HTR-8/SVneo (cell line): ENCODE measurements at places on chromosomes 12 and 14.
A peak's percentile ranks its signal among the peaks of the same experiment; 100 is the strongest.

- DNase-seq = no peak
Measured at GRCh38 chr14:33250963-33251362, 312.3 kb downstream of the NPAS3 start.

DNA sequence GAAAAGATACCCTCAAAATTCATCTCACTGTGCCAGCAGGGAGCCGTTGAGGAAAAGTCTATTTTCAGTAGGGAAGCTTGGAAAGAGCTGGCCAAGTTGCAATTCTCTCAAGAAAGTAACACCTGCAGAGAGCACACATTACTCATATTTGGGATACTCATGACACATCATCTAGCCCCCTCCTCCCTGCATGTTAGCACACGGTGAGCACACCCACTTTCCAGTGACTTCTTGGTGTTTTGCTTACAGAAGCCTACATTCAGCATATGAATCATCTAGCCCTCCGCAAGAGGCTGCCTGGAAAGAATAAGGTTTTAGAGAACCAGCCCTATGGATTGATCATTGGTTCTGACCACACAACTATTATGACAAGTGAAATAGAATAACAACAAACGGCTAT is 124.5 kb downstream of the PTPRO start:
- DNase-seq = no peak

DNA sequence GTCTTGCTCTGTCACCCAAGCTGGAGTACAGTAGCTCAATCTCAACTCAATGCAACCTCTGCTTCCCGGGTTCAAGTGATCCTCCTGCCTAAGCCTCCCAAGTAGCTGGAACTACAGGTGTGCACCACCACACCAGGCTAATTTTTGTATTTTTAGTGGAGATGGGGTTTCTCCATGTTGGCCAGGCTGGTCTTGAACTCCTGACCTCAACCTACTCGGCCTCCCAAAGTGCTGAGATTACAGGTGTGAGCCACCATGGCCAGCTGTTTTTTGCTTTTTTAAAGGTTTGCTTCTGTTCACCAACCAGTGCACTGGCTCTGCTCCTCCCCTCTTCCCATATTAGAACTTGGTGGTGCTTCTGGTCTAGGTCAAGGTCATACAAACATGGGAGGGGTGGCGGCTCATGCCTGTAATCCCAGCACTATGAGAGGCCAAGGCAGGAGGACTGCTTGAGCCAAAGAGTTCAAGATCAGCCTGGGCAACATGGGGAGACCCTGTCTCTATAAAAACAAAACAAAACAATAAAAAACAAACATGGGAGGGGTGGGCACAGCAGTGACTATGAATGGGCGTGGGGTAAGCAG is 20.4 kb upstream of the PAPOLA start:
- DNase-seq = no peak

- DNase-seq = peak; percentile 17
Measured at GRCh38 chr12:68786929-68787328, 21.0 kb upstream of the MDM2 start.

DNA sequence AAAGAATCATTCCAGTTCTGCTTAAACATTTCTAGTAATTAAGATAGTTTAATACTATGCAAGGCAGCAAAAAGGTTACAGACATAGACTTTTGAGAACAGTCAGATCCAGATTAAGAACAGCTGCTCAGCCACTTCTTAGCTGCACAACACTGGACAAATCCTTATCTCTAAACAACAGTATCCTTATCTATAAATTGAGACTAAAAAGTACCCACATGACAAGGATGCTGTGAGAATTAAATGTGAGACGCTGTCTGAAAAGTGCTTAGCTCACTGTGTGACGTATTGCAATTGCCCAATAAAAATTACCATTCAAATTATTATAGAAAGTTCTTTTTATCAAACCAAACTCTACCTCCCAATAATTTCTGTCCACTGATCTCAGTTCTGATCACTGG is 35.5 kb downstream of the BORCS5 start:
- DNase-seq = no peak

GRCh38 chr14:61282746-61283145 is 1.6 kb upstream of the TMEM30B start:
- no peak for DNase-seq

GRCh38 chr12:26124446-26125399 is at the start of gene BHLHE41:
Gene BHLHE41 (minus strand): TSS chr12:26125037. CDS start chr12:26124779, 258 bp downstream.
- no peak for DNase-seq

GRCh38 chr14:72782817-72783216 is 111.1 kb downstream of the DPF3 start:
- DNase-seq = no peak

DNA sequence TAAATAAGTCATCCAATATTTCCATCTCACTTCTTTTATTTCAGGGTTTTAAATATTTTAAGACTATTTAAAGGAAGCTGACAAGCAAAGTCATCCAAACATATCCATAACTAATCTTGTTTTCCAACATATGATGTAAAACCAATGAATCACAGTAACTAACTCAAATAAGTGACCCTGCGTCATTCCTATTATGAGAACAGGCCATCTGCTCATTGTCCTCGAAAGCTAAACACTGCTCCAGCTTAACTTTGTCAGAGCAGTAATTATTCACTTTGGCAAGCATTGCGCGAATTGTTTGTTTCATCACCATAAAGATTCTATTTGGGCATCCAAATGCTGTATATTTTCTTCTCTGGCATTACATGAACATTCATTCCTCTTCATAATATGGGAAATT is 99.1 kb downstream of the CAPZA3 start:
- DNase-seq = no peak

DNA sequence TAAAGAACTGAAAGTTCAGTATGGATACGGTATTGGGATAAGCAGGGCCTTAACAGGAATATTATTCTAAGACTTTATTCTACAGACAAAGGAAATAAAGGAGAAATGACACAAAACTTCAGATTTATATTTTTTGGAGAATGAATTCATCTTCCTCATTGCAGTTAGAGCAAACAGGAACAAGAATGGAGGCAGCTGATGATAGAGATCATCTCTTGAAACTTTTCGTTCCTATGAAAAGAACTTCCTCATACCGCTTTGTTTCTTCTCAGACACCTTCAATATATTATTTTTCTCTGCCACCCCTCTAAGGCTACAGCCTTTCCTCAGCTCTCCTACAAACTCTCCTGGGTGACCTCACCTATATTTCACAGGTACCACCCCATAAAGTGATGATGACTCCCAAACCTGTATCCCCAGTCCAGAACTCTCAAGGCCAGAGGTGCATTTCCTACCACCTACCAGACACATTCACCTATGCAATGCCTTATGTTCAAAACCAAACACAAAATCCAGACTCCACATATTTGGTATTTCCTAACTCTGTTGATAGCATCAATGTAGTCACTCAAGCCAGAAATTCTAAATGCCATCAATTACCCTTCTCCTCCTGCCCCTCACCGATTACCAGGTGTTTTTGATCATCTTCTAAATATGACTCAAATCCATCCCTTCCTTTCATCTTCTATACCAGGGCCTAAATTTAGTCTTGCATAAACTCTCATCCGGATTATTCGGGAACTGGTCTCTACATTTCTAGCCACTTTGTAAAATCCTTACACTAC is 7.4 kb downstream of the MAP4K5 start:
- DNase-seq = no peak

DNA sequence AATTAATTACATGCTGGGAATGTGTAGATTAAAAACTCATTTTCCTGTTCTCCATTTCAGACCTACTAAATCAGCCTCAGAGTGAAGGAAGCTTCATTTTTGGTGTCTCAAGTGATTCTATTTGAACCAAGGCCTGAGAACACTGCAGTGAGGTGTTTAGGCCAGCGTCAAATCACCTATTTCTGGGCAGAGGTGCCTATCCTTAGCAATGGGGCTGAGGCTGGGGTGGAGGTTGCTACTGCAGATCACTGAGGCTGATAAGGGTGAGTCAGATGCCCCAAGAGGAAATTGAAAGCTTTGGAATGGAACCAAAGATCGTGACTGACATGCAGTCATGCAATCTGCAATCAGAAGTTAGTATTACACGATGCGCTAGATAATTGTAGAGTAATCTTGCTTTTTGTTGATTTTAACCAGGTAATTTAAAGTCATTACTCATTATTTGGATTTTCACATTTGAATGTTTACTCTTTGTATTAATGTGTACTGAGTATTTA is 4.4 kb downstream of the TXNRD1 start:
- peak; percentile 67 for DNase-seq

GRCh38 chr12:67798768-67799167 is 150.2 kb downstream of the DYRK2 start:
- DNase-seq = no peak

GRCh38 chr14:105394714-105395537 is 3.4 kb upstream of the TEX22 start:
- no peak for DNase-seq

DNA sequence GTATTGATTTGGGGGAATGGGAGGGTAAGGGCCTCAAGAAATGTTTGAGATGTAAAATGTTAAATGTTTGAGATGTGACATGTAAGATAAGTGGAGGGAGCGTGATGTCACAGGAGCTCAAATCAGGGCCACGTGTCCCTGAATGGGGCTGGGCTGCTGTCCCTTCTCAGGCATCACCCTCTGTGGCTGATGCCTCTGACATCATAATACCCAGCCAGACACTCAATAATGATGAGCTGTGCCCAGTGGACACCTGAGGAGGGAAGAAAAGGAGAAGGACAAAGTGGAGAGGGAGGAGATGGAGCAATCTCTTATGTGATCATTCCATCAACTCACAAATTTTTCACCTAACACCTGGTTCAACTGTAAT is 120.8 kb downstream of the SAMD4A start:
- no peak for DNase-seq

- no peak for DNase-seq
Measured at GRCh38 chr14:93094121-93094918, 21.4 kb downstream of the ITPK1 start.

DNA sequence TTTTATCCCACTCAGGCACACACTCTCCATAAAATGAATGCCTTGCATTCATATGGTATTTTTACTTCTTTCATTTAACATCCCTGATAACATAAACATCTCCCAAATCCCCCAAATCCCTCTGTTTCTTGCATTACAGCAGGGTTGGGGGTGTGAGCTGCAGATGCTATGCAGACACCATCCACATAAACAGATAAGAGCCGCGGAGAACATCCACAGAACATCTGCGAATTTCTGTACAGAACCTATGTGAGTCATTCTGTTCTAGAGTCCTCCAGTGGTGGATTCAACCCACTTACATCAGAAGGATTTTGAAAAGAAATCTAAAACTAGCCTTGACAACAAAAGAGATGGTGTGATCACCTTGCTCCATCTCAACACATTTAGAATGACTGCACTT is 20.3 kb downstream of the FBLN5 start:
- no peak for DNase-seq

GRCh38 chr12:38350342-38351174 is 34.0 kb downstream of the ALG10B start:
- no peak for DNase-seq

DNA sequence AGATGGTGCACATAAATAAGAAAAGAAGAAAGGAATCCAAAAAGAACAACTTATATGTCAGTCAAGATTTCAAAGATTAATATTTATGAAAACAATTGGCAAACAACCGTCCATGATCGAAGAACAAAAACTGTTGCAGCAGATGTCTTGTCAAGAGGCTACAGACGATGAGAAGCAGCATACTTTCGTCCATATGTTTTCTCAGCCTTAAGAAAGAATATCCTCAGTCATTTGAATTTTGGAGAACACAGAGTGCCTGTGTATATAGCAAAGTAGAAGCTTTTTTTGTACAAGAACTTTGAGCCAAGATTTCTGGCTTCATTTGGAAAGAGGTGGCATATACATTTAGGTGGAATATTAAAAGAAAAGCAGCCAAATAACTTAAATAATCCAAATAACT is 297.2 kb downstream of the ITPR2 start:
- no peak for DNase-seq

DNA sequence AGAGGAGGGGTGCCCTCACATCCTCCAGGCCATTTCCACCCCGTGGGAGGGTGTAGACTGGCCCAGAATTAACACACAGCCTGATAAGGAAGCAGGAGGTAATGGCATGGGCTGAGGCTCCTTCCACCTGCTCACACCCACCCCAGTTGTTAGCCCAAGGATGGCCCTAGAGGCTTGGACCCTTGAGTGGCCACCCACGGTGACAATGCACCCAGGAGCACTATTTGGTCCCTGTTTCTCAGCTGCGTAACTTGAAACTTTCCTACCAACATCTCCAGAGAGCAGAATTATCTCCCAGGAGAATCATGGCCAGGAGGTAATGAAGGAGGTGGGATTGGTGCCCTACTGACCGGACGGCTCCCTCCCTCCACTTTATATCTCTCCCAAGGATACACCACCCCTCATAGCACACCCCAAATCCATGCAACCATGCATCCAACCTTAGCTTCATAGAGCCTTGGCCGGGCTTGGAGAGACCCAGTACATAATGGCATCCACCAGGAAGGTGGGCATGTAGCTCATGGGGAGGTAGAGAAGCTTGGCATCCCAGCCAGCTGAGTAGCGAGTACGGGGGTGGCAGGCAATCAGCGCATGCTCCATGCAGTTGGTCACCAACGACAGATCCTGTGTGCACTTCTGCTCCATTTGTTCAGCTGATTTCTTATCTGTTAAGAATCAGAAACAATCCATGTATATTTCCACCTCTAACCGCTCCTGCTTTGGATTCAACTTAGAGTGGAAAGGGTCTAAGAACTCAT is 5.6 kb downstream of the RDH16 start:
- DNase-seq = no peak

- DNase-seq = no peak
Measured at GRCh38 chr12:131830914-131831571, 2.9 kb downstream of the MMP17 start.

GRCh38 chr12:93061473-93062419 is 132.7 kb upstream of the EEA1 start:
- DNase-seq = no peak

DNA sequence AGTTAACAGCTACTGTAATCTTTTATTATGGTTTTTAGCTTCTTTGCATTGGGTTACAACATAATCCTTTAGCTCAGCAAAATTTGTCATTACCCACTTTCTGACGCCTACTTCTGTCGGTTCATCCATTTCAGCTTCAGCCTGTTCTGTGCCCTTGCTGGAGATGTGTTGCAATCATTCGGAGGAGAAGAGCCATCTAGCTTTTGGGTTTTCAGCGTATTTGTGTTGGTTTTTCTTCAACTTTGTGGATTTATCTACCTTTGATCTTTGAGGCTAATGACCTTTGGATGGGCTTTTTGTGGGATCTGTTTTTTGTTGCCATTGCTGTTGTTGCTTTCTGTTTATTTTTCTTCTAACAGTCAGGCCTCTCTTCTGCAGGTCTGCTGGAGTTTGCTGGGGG is 69.2 kb upstream of the ATXN7L3B start:
- no peak for DNase-seq

GRCh38 chr12:91273560-91273959 is 90.9 kb upstream of the DCN start:
- no peak for DNase-seq

GRCh38 chr12:16939871-16940306 is 333.9 kb upstream of the LMO3 start:
- peak; percentile 3 for DNase-seq

DNA sequence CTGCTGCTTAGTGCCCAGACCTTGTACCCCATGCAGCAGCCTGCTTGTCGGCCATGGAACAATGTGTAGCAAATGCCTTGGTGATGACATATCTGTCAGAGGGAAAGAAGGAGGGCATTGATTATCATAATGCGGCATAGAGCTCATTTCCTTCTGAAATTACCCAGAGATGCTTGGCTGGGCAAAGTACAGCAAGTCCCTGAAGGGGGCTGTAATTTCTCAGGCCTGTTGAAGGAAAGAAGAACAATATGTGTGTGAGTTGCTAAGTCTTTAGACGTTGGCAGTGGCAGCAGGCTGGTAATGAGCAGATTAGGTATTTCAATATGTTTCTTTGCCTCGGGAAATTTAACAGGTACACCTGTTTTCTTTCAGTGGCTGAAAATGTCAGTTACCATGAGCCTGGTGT is 128.6 kb downstream of the CRADD start:
- DNase-seq = no peak

- DNase-seq = no peak
Measured at GRCh38 chr12:39813776-39814175, 194.2 kb upstream of the ABCD2 start.
